ENCODE measurements at places on chromosomes 3 and 15. TPM values are rescaled to one million over a fixed set of nuclear protein-coding genes. Genes with fewer than 3 reads are reported as not detected.

The ZNF660 gene
- not detected for total RNA-seq

The BMF gene
- 25.7 TPM for total RNA-seq

The PLSCR5 gene
- not detected for total RNA-seq

The MYZAP gene
- 0.18 TPM for total RNA-seq

The NR1I2 gene
- total RNA-seq, result 0.20 TPM

The RAMAC gene
- total RNA-seq, result 24.1 TPM

The CCDC14 gene
- total RNA-seq, result 50.1 TPM

The ERICH6 gene
- total RNA-seq, result 0.81 TPM

The KBTBD8 gene
- total RNA-seq, result 14.8 TPM

The HIGD2B gene
- total RNA-seq, result 0.20 TPM

The LRTM1 gene
- not detected for total RNA-seq

The SOX2 gene
- total RNA-seq, result not detected

The NIT2 gene
- total RNA-seq, result 38.8 TPM

The TM4SF18 gene
- not detected for total RNA-seq

The NAALADL2 gene
- total RNA-seq, result not detected

The FETUB gene
- not detected for total RNA-seq

The SERPINI2 gene
- total RNA-seq, result not detected

The CCDC174 gene
- 27.4 TPM for total RNA-seq

The GPR171 gene
- 222 TPM for total RNA-seq

The STAC gene
- total RNA-seq, result not detected

The C3orf52 gene
- total RNA-seq, result 2.5 TPM

The BOC gene
- not detected for total RNA-seq

The TGM5 gene
- total RNA-seq, result 0.20 TPM

The CCR1 gene
- 20.7 TPM for total RNA-seq

The CA12 gene
- not detected for total RNA-seq

The USP50 gene
- not detected for total RNA-seq

The GRAMD1C gene
- 0.48 TPM for total RNA-seq

The UCN2 gene
- total RNA-seq, result not detected

The FANCI gene
- 196 TPM for total RNA-seq

The ADAMTS17 gene
- total RNA-seq, result 0.68 TPM

The ANKUB1 gene
- total RNA-seq, result not detected

The GABRG3 gene
- not detected for total RNA-seq

The SI gene
- total RNA-seq, result not detected

The CRYGS gene
- total RNA-seq, result 4.8 TPM

The MAP1A gene
- 8.7 TPM for total RNA-seq

The SCAMP2 gene
- total RNA-seq, result 144 TPM

The PLA1A gene
- not detected for total RNA-seq

The TMEM44 gene
- total RNA-seq, result 6.2 TPM

The KLHL40 gene
- total RNA-seq, result not detected

The FBXW12 gene
- total RNA-seq, result not detected

The USF3 gene
- total RNA-seq, result 19.9 TPM

The SNTN gene
- total RNA-seq, result not detected

The RSL24D1 gene
- 111 TPM for total RNA-seq

The CIB2 gene
- 1.1 TPM for total RNA-seq

The ZDHHC19 gene
- 0.63 TPM for total RNA-seq

The GOLGA6L4 gene
- 2.3 TPM for total RNA-seq

The OR5K2 gene
- not detected for total RNA-seq

The STRIT1 gene
- total RNA-seq, result not detected

The SEMA3B gene
- 0.38 TPM for total RNA-seq

The MINAR1 gene
- total RNA-seq, result 0.30 TPM

The RTP1 gene
- not detected for total RNA-seq

The SAMD7 gene
- not detected for total RNA-seq

The SLC2A2 gene
- not detected for total RNA-seq

The CHRNA3 gene
- total RNA-seq, result not detected

The FBXO45 gene
- total RNA-seq, result 19.7 TPM

The ASB14 gene
- total RNA-seq, result not detected

The HHLA2 gene
- total RNA-seq, result 11.6 TPM

The MYH15 gene
- total RNA-seq, result 0.28 TPM

The HERC2 gene
- 30.2 TPM for total RNA-seq

The FRMD5 gene
- total RNA-seq, result not detected

Data from activated CD4-positive, alpha-beta memory T cell treated with anti-CD3 and anti-CD28 coated beads, Interleukin-2, amount 10 ng/mL, durations not matched to agents 7 days and 5 days (primary cell).